ENCODE measurements at places on chromosomes 13 and 19.
A peak's percentile ranks its signal among the peaks of the same experiment; 100 is the strongest.

GRCh38 chr13:29905845-29906244 is 55.4 kb upstream of the UBL3 start:
- DNase-seq: no peak

DNA sequence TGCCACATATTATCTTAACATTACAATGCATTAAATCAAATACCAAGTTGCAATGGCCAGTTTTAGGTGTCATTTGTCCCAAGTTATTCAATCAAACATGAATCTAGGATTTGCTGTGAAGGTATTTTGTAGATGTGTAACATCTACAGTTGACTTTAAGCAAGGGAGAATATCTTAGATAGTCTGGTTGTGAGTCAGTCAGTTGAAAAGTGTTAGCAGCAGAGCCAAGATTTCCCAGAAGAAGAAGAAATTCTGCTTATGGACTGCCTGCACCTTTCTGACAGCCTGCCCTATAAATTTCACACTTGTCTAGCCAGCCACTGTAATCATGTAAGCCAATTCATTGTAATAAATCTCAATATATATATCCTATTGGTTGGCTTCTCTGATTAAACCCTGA is 41.3 kb upstream of the INTS6 start:
- no peak for DNase-seq

DNA sequence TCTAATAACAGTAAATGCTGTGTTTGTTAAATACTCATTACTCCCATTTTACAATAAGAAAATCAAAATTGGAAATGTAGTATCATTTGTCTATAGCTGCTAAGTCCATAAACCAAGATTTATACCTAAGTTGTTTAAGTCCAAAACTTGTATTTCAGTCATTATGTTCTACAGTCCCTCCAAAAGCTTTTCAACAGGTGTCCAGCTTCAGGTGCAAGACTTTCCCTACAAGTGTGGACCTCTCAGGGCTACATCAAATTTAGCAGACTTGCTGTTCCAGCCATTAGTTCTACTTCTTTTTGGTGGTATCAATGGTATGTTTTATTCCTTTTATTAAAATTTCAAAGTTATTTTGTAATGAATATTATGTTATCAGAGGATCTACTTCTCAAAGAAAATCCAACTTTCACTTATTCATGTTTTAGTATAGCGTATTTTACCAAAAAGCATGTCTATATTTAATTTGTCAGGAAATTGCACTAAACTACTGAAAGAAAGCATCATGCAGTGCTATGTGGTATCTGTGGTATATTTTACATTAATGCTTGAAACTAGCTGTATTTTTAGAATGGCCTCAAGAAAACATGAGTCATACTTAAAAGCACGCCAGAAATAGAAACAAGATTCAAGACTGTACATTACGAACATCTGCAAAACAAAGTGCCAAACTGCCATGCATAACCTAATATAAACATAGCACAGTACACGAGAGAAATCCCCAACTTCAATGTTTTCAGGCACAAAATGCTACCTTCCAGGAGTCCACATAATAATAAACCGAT is 44.5 kb downstream of the VWA8 start:
- peak; percentile 78 for DNase-seq

DNA sequence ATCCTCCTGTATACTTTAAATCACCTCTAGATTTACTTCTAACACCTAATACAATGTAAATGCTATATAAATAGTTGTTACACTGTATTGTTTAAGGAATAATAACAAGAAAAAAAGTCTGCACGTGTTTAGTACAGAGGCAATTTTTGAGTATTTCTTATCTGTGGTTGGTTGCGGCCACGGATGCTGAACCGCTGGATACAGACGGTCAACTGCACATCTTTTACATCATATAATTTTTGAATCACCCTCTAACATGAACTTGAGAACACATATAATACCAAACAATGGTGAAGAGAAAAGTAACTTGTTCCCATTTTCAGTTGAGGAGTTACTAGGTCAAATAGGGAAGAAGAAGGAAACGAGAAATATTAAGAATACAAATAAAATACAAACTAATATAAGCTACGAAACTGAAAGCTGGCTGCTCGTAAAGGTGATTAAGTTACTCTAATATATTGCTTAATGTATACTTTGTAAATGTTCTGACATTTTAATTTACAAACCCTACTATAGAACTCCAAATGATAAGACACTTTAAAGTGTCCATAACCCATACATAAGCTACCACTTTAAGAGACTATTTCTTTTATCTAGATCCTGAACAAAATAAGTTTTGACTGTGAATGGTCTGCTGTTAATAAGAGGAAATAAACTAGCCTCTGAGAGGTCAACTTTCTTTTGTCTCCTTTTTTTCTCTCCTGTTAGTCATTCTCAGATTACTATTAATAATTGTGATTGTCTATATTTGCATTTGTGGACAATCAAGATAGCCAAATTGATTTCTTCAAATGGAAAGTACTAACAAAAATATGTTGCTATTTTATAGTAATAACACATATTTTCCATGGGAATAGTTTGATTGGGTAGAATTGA is 457.4 kb downstream of the DIAPH3 start:
- no peak for DNase-seq

- DNase-seq: no peak
These were observed 8.1 kb downstream of the ATG4D start for GRCh38 chr19:10551698-10552301.

DNA sequence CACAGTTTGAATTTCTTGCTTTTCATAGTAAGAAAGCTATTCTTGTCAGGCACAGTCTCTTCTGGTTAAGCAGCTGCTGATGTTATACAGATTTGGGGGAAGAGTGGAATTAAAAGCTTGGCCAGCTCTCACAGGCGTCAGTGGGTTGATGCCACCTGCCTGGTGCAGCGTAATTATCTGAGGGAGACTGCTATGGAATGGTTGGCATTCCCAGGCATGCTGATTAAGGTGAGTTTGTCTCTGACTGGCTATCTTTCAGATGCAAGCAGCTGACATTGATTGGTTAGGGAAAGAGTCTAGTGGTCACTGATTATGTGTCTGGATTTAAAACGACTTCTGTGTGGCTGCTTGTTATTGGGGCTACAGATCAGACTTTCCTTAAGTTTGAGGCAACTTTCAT is 948.4 kb downstream of the UQCRFS1 start:
- no peak for DNase-seq

GRCh38 chr19:54606891-54607784 is 13.7 kb downstream of the LILRA1 start:
- DNase-seq: no peak

DNA sequence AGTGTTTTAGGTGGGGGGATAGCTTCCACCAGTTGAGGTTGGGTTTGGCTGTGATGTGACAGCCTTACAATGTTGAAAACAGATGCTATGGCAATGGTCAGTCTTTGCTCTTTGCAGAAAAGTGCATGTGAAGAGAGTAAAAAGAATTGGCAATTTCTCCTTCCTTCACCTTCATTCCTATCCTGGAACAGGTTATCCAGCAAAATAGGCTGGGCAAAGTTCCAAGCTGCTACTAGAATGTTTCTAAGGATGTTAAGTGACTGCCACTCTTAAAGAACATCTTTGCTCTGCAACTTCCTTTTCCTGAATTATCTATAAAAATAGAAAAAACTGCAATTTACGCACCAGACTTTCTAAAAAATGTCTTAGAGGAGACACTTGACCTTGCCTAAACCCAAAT is 50.1 kb upstream of the MYCBP2 start:
- no peak for DNase-seq

DNA sequence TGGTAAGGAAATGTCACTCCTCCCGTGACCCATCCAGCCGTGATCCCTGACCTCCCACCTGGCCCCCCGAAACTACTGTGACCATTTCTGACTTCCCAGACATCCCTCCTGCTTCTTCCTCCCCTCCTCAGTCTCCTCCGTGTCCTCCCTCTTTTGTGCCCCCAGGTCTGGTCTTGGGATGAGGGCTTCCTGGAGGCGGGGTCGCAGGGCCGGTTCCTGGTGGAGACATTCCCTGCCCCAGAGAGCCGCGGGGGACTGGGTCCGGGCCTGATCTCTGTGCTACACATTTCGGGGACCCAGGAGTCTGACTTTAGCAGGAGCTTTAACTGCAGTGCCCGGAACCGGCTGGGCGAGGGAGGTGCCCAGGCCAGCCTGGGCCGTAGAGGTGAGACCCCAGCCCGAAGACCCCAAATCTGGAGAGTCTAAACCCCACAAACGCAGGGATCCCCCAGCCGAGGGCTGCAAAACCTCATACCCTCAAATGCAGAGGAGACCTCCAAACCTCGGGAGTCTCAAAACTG is 5.0 kb downstream of the KIRREL2 start:
- DNase-seq: no peak

DNA sequence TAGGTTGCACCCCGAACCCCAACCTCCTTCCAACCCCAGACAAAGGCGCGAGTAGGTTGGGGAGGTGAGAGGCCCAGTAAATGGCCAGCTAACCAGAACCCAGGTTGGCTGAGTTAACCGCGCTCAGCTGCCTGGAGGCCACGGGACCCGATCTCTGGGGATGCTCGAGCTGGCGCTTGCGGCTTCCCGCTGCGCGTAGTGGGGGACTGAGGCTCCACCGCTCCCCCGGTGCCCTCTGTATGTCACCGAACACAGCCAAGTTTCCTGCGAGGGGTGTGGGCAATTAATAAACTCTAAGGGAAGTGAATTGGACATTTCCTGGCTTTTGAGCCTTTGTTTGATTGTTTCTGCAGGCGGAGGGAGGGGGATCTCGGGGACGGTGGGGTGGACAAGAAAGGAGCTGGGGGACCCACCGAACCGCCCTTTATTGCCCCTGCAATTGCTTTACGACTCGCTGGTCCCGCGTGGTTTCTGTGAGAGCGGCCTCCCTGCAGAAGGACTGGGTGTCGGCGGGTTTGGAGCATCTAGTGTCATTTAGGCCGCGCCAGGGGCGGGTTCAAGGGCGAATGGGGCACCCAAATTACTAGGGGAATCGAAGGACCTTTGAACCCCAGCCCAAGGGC is 3.5 kb upstream of the ZIC5 start:
- no peak for DNase-seq

DNA sequence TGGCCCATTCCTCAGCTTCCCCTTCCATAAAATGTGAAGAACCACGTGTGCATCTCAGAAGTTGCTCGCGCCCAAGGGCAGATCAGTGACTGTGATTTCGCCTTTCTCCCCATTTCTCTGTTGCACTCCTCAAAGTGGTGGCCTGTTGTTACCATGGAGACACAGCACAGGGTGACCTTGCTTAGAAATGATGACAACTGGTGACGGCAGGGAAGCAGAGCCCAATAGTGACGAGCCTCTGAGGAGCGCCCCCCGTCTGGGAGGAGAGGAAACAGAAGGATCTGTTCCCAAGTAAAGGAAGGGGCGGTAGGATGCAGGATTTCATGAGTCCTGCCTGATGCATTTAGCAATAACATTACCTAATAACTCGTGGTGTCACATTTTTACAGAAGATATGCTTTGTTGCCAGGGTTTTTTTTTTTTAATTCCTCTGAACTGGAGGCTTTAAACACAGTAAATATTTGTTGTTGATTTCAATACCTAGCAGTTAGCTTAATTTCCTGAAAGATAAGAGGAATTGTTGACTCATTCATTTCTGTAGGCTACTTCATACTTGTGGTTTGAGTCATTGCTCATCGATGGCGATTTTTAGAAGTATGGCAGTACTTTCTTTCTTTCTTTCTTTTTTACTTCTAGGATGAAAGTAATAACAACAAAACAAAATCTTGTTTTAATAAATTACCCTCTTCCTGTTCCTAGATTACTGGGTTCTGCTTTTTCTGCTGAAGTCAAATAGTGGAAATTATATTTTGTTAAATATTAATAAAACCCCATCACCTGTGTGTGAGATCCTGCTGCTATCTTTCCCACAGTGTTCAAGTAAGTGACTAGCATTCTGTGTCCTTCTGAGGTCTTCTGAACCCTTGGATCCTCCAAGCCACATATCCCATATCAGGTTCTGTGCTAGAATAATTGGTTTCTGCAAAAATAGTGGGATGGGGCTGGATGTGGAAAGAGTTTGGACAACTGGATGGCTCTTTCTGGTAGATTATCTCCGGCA is 36.0 kb downstream of the MBNL2 start:
- DNase-seq: peak; percentile 65

DNA sequence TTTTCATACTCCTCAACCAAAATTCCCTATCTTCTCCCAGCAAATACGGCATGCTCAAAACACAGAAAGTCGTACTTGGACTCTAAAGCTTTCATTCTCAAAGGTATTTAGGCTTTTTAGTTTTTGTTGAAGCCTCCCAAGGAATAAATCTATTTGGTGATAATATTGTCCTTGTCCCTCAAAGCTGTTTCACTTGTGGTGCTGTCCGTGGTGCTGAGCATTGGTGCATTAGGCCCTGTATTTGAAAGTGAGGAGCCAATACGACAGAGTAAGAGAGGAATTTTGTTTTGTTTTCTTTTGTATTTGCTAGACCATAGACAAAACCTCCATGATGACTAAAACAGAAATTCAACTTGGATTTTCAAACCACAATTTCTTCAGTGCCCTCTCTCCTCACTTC is 3.2 kb upstream of the LGALS13 start:
- no peak for DNase-seq

GRCh38 chr13:39023761-39024160 is 14.1 kb downstream of the PROSER1 start:
- DNase-seq: no peak

DNA sequence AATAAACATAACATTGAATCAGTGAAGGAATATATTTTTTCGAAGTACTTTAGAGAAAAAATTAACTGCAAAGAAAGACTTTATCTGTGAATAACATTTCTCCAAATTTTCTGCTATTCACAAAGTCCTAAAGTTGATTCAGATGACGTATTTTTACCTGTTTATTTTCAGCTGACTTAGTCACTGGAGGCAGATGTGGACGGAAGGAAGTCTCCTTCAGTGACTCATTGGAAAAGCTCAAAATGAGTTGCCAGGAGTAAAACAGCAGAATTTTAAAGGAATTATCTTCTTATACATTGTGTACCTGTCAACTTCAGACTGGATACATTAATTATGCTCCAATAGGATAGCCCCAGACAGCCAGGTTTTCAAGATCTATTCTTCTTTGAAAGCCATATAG is 679.3 kb upstream of the GPC6 start:
- DNase-seq: no peak

DNA sequence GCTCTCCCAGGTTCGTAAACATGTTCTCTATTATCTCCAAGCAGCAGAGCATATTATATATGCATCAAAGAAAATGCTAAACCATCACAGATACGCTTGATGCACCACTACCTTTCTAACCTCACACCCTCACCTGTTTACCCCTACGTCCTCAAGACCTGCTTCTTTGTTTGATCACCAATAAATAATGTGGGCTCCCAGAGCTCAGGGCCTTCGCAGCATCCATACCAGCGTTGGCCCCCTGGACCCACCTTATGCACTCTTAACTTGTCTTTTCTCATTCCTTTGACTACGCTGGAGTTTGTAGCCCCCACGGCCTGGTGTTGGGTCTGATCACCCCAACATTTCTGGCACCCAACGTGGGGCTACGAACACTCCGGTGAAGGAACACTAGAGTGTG is 10.0 kb upstream of the ZNF443 start:
- no peak for DNase-seq

Data from fibroblast of skin of left biceps (primary cell).